HCEC 1CT (cell line): ENCODE measurements at places on chromosomes 7 and 10.

DNA sequence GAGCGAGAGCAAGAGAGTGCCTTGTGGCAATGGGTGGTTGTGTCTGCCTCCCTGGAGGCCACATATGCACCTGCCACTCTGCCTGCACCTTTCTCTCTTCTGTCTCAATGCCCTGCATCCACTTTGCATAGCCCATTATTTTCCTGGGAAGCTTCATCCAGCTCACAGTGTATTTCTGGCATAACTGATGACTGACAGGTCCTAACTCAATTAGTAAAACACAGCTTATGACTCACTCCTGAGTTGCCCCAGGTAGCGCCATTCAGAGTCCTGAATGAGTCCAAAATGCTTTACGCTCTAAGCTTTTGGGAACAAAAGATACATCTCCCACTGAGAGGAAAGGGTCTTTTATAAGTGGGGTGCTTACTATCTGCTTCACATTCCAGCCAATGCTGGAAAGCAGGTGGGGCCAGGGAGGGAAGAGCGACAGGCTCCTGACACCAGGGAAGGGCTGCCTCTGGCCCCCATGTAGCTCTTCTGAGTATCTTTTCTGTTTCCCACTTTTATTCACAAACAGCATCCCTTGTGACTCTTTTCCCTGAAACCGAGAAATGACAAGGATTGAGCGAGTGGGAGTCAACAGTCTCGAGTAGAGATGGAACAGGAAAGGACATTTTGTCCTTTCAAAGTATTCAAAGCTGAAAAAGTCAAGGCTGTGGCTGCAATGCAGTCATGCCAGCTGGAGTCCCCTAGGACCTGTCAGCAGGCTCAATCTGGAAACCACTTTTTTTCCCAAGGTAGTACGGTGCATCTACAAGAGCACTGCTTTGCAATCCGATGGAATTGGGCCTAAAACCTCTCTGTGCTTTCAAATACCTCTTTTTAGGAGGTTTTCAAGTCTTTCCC lies 479.3 kb upstream of the PODXL start:
- DNase-seq = no peak

- DNase-seq = no peak
Observed at GRCh38 chr10:59672150-59672875, 37.3 kb downstream of the SLC16A9 start.

GRCh38 chr10:125331056-125331455 lies 170.7 kb upstream of the CTBP2 start:
- DNase-seq = no peak

DNA sequence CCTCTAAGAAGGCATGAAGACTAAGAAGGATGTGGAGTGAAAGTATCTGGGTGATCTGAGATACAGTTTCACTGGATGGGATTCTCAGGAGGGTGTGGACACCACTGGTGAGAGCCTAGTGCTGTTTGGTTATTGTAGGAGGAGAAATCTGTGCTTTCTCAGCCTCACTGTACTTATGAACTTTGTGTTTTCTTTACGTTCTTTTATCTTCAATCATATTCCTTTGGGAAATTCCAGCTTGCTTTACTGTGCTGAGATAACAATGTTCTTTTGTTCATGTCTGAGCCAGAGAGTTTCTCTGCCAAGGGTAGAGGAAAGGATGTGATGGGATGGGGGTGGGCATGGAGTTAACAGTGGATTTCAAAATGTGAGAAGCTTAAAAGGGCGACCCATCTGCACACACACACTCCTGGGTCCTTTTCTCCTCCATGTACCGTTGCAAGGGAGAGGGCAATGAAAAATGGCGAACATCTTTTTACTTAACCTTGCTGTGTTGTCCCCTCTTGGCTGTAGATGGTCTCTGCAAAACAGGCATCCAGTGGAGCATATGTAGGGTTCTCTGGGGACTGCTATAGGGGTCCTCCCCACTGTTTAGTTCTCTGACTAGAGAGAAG lies 25.0 kb upstream of the TAX1BP1 start:
- no peak for DNase-seq

- peak; percentile 60 for DNase-seq
Observed at GRCh38 chr10:58817201-58817846, 304.7 kb downstream of the BICC1 start.

DNA sequence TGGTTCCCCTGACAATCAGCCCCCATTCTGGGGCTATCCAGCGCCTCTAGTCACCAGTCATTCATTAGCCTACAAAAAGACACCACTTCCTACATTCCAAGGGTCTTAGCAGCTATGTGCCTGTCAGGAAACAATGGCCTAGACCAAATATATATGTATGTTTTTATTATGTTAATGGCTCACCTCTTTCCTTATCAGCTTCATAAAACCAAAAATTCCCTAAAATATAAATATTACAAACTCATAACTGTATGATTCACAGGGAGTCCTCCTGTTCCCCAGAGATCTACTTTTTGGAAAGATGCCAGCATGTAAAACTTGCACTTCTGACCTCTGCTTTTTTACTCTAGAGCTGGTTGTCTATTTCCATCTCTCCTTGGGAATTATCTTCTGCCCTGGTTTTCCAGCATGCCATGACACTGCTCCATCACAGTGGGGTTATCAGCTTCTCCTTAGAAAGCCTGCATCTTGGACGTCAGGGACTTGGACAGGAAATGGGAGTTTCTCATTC lies 79.2 kb downstream of the ABCA13 start:
- DNase-seq = peak; percentile 54

- DNase-seq = no peak
Observed at GRCh38 chr10:103580430-103580829, 86.9 kb downstream of the NEURL1 start.

DNA sequence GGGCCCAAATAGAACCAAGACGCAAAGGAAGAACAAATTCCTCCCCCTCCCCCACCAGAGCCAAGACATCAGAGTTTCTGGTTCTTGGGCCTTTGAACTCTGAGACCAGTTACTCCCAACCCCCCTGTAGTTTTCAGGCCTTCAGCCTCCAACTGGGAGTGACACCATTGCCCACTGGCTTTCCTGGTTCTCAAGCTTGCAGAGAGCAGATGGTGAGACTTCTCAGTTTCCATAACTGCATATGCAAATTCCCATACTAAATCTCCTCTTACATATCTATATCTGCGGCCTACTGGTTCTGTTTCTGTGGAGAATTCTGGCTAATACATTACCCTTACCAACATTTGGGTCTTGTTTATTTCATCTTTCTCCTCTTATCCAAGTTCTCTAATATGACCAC lies 762.9 kb downstream of the GRM8 start:
- DNase-seq = no peak

DNA sequence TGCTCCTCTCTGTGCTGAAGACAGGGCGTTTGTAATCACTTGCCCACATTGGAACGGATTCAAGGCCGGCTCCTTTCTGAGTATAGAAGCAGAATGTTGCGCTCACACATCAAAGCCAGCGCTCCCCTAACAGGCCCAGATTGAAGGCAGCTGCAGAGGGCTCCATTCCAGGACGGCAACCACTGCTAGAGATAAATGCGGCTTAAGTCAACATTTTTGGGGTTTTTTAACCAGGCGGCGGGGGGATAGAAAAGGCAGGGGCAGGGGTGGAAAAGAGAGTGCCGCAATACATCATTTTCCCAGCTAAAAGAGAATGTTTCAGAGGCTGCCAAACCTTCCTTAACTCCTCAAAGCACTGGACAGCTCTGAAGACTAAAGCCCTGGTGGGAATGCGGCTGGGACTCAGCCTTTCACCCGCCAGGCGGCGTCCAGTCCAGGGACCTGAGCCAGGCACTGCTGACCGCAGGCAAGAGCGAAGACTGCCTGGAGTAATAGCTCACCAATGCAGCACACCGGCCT lies 189.6 kb downstream of the TNS3 start:
- DNase-seq = no peak

- DNase-seq = peak; percentile 12
Observed at GRCh38 chr7:82528577-82529310, 85.2 kb upstream of the CACNA2D1 start.

GRCh38 chr7:71491336-71491735 lies 359.4 kb downstream of the GALNT17 start:
- no peak for DNase-seq

DNA sequence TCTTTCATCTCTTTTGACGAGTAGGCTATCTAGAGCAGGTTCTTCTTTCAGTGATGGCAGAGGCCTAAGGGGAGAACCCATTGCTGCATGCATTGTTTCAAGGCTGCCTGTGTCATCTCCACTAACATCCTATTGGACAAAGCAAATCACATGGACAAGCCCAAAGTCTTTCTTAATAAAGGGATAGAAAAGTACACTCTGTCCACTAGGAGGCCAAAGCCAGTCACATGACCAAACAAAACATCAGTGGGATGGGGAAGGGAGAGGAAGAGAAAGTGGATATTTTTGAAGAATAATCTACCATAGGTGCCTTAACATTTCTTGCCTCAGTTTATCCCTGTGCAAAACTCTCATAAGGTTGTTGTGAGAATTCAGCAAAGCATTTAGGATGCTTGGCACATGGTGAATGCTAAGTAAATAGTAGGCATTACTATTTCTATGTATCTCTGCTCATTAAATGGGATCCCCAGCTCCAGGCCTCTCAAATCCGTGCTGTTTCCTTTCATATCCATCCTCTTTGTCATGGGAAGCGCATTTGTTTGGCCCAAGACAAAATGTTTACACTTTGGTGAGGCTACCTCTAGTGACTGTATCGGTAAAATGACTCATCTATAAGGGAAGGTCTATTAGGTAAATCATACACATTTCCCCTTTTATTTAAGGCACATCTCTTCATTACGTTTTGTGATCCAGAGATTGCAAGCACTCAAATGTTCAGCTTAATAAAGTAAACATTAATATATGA lies 16.7 kb upstream of the CADPS2 start:
- DNase-seq = no peak
